ENCODE measurements at places on chromosomes 1 and 21. TPM values are rescaled to one million over a fixed set of nuclear protein-coding genes. Genes with fewer than 3 reads are reported as not detected.

The LMX1A gene
- not detected for total RNA-seq

GRCh38 chr21:31668651-31669491 is 9.4 kb downstream of the SOD1 start:
- no peaks in the 10 kb centered on the region for H3K4me1 ChIP-seq
- H3K27ac ChIP-seq = no peak overlapping the region
- H3K36me3 ChIP-seq = peaks cover 29% of the 10 kb centered on the region
- H3K27me3 ChIP-seq = no peaks in the 10 kb centered on the region
- no peak for DNase-seq
- no peak overlapping the region for H3K4me3 ChIP-seq

DNA sequence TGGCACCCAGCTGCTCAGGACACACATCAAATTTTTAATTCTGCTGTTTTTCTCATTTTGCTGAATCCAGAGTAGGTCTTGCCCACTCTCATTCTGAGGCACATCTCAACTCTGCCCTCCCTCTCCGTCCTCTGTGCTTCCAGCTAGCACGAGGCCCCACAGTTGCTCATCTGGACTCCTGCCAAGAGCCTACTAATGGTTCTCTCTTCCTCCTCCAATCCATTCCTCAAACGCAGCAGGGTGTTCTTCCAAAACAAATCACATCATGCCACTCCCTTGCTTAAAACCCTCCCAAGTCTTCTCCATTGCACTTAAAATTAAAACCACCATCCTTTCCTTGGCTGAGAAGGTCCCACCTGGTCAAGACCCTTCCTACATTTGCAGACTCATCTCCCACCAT is 49.8 kb upstream of the SCAF4 start:
- H3K27ac ChIP-seq = no peak overlapping the region
- H3K4me1 ChIP-seq = no peaks in the 10 kb centered on the region
- no peaks in the 10 kb centered on the region for H3K36me3 ChIP-seq

DNA sequence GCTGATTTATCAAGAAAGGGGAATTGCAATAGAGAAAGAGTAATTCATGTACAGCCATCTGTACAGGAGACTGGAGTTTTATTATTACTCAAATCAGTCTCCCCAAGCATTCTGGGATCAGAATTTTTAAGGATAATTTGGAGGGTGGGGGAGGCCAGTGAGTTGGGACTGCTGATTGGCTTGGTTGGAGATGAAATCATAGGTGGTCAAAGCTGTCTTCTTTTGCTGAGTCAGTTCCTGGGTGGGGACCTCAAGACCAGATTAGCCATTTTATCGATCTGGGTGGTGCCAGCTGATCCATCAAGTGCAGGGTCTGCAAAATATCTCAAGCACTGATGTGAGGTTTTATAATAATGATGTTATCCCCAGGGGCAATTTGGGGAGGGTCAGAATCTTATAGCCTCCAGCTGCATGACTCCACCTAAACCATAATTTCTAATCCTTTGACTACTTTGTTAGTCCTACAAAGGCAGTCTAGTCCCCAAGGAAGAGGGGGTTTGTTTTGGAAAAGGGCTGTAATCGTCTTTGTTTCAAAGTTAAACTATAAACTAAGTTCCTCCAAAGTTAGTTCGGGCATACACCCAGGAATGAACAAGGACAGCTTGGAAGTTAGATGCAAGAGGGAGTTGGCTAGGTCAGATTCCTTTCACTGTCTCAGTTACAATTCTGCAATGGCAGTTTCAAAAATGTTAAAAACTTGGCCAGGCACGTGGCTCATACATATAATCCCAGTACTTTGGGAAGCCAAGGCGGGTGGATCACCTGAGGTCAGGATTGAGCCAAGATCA is 16.9 kb upstream of the RAB3B start:
- H3K36me3 ChIP-seq = no peaks in the 10 kb centered on the region
- H3K27me3 ChIP-seq = no peaks in the 10 kb centered on the region
- no peak overlapping the region for H3K4me3 ChIP-seq
- no peak for DNase-seq
- H3K27ac ChIP-seq = no peak overlapping the region
- no peaks in the 10 kb centered on the region for H3K4me1 ChIP-seq

- no peak overlapping the region for H3K27ac ChIP-seq
- DNase-seq = no peak
- H3K36me3 ChIP-seq = no peaks in the 10 kb centered on the region
- no peak overlapping the region for H3K4me3 ChIP-seq
- H3K4me1 ChIP-seq = no peaks in the 10 kb centered on the region
Measured at GRCh38 chr1:36871146-36871971, 163.0 kb downstream of the GRIK3 start.

The CELA3B gene
- total RNA-seq = 3.4 TPM

DNA sequence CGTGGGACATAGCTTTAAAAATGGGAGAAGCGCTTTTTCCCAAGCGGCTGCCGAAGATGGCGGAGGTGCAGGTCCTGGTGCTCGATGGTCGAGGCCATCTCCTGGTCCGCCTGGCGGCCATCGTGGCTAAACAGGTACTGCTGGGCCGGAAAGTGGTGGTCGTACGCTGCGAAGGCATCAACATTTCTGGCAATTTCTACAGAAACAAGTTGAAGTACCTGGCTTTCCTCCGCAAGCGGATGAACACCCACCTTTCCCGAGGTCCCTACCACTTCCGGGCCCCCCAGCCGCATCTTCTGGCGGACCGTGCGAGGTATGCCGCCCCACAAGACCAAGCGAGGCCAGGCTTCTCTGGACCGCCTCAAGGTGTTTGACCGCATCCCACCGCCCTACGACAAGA is 245.5 kb downstream of the MRPL39 start:
- H3K4me3 ChIP-seq = no peak overlapping the region
- H3K36me3 ChIP-seq = no peaks in the 10 kb centered on the region
- no peak overlapping the region for H3K27ac ChIP-seq
- DNase-seq = no peak
- no peaks in the 10 kb centered on the region for H3K4me1 ChIP-seq

The IL6R gene
- total RNA-seq = 12.2 TPM

Measured in Panc1 (cell line).